ENCODE measurements at places on chromosomes 6 and 20. TPM values are rescaled to one million over a fixed set of nuclear protein-coding genes. Genes with fewer than 3 reads are reported as not detected.

GRCh38 chr6:33314515-33314942 lies 651 bp upstream of the TAPBP start:
- H3K4me1 ChIP-seq = peaks cover 61% of the 10 kb centered on the region
- H3K27me3 ChIP-seq = no peaks in the 10 kb centered on the region
- H3K27ac ChIP-seq = peak overlapping the region; percentile 97
- H3K36me3 ChIP-seq = peaks cover 29% of the 10 kb centered on the region
- DNase-seq = peak; percentile 89
- peak overlapping the region; percentile 65 for H3K4me3 ChIP-seq

GRCh38 chr6:166944666-166945256 lies 11.6 kb downstream of the RNASET2 start:
- no peaks in the 10 kb centered on the region for H3K4me1 ChIP-seq
- no peak overlapping the region for H3K4me3 ChIP-seq
- peaks cover 4% of the 10 kb centered on the region for H3K36me3 ChIP-seq
- DNase-seq = no peak
- no peaks in the 10 kb centered on the region for H3K27me3 ChIP-seq

- no peaks in the 10 kb centered on the region for H3K27me3 ChIP-seq
- no peak overlapping the region for H3K27ac ChIP-seq
- H3K36me3 ChIP-seq = no peaks in the 10 kb centered on the region
- no peak for DNase-seq
Observed at GRCh38 chr6:18823782-18824386, 436.7 kb downstream of the RNF144B start.

GRCh38 chr20:37562695-37563480 lies 35.2 kb upstream of the BLCAP start:
- H3K4me1 ChIP-seq = no peaks in the 10 kb centered on the region
- no peaks in the 10 kb centered on the region for H3K36me3 ChIP-seq
- H3K27me3 ChIP-seq = peaks cover 59% of the 10 kb centered on the region
- no peak for DNase-seq

DNA sequence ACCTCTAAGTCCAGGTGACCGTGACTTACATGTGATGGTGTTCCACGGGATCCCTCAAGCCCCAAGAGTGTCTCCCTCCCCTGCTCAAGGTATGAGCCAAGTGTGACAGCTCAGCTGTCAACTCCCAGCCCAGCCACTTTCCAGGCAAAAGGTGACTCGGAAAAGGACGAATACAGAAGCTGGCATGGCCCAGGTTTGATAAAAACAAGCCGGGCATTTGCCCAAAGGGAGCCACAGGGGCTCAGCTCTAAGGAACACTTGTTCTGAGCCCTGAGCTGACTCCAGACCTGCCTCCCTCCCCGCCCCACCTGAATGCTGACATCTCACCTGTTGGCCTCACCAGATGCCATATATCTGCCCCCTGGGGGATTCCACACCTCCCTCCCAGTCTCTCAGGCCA lies 43.0 kb upstream of the BPIFA2 start:
- no peaks in the 10 kb centered on the region for H3K36me3 ChIP-seq
- no peak for DNase-seq
- no peaks in the 10 kb centered on the region for H3K27me3 ChIP-seq
- H3K4me1 ChIP-seq = no peaks in the 10 kb centered on the region
- H3K4me3 ChIP-seq = no peak overlapping the region
- no peak overlapping the region for H3K27ac ChIP-seq

DNA sequence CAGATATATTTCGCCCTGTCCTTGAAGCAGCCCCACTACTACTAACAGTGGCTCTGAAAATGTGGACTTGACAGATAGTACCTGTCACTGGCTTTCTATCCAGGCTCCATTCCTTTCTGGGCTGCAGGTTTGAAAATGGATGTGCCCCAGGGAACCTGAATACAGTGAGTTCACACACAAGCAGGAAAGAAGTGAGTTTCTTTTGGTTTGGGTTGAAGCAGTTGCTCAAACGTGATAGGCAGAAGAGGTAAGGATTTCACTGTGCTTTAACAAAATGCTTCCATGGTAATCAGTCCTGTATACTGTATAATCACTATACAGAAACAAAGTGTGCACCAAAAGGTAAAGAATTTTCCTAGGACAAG lies 382.9 kb downstream of the PRKN start:
- no peaks in the 10 kb centered on the region for H3K27me3 ChIP-seq
- no peak overlapping the region for H3K27ac ChIP-seq
- no peak overlapping the region for H3K4me3 ChIP-seq

- no peak overlapping the region for H3K4me3 ChIP-seq
- DNase-seq = no peak
- H3K27me3 ChIP-seq = no peaks in the 10 kb centered on the region
- no peaks in the 10 kb centered on the region for H3K4me1 ChIP-seq
- no peak overlapping the region for H3K27ac ChIP-seq
Observed at GRCh38 chr6:160950507-160950906, 41.1 kb upstream of the MAP3K4 start.

DNA sequence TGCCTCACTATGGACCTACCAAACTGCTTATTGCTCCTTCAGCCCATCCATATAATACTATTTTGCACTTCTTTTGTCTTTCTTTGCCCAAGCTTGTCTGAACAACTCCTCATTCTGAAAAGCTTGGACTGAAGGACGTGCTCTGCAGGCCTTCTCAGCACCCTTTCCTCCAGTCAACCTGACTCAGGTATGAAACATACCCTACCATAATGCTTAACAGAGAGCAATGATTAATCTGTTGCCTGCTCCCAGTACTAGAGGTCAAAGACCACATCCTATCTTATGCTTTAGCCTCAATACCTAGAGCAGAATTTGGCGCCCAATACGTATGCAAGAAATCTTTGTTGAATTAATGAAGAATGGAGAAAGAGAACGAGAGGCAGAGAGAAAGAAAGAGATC lies 55.2 kb downstream of the ATXN1 start:
- H3K4me3 ChIP-seq = no peak overlapping the region
- peaks cover 12% of the 10 kb centered on the region for H3K4me1 ChIP-seq
- H3K27ac ChIP-seq = no peak overlapping the region

DNA sequence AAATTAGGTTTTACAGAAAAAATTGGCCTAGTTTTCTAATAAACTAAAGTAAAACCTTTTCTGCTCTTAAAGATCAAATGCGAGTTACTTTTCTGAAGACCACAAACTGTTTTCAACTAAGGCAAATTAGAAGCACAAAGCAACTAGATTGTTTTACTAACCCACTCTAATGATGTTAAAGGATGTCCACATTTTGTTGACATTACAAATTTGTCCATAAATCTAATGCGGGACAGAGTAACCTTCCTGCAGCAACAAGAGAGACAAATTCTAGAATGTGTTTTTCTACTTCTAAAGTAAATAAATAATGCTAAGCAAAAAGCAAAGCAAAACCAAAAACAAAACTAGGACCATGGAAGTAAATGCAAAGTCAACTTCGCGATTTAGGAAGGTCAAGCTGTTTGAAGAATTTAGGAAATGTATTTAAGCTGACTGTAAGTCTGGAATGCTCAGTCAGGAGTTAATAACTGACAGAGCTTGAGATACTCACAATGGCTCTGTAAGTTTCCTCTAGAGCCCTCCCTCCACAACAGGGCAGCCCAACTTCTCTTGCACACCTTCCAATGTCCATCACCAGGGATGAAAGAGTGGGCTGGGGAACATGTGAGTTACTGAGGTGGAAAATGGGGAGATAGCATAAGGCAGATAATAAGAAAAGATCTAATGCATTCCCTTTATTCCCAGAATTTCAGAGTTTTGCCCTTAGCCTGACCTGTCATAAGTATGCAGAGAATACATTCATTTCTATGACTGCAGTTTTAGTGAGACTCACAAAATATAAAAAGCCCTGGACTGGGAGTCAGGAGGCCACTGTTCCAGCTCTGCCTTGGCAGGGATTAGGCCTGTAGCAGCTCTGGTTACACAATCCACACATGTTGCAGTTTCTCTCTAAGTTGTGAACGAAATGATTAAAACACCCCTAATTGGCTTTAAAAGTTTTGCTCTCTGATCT lies 158.8 kb downstream of the FOXA2 start:
- no peaks in the 10 kb centered on the region for H3K27me3 ChIP-seq
- no peaks in the 10 kb centered on the region for H3K4me1 ChIP-seq
- no peak overlapping the region for H3K4me3 ChIP-seq
- no peak overlapping the region for H3K27ac ChIP-seq

DNA sequence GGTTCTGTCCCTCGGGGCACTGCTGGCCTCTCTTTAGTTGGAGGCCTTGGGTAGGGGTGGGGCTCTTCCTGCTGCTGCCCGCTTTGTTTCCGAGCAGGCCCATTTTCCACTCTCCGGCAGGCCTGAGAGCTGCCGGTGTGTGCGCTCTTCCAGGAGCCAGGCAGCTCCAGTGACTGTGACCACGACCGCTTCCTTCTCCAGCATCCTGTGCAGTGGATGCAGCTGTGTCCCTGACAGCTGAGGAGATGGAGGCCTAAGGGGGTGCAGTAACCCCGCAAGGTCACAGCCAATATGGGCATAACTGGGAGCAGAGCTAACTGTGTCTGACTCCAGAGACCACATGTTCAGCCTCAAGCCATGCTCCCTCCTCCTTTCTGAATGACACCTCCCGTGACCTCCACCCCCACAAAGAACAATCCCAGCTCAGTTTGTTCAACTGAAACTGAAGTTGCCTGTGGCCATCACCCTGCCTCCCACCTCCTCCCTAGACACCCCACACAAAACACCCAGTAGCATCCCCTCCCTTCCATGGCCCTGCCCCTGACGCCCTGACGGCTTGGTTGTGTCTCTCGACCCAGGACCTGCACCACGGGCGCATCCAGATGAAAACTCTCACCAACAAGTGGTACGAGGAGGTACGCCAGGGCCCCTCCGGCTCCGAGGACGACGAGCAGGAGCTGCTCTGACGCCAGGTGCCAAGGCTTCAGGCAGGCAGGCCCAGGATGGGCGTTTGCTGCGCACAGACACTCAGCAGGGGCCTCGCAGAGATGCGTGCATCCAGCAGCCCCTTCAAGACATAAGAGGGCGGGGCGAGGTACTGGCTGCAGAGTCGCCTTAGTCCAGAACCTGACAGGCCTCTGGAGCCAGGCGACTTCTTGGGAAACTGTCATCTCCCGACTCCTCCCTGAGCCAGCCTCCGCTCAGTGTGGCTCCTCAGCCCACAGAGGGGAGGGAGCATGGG lies 27.8 kb downstream of the SPATA2 start:
- peaks cover 26% of the 10 kb centered on the region for H3K4me1 ChIP-seq
- peak overlapping the region; percentile 24 for H3K27ac ChIP-seq
- peaks cover 33% of the 10 kb centered on the region for H3K36me3 ChIP-seq
- peak; percentile 63 for DNase-seq

GRCh38 chr20:1568163-1568490 lies 10.6 kb upstream of the SIRPD start:
- H3K27ac ChIP-seq = no peak overlapping the region
- H3K4me3 ChIP-seq = no peak overlapping the region
- DNase-seq = no peak
- no peaks in the 10 kb centered on the region for H3K4me1 ChIP-seq
- H3K36me3 ChIP-seq = no peaks in the 10 kb centered on the region

DNA sequence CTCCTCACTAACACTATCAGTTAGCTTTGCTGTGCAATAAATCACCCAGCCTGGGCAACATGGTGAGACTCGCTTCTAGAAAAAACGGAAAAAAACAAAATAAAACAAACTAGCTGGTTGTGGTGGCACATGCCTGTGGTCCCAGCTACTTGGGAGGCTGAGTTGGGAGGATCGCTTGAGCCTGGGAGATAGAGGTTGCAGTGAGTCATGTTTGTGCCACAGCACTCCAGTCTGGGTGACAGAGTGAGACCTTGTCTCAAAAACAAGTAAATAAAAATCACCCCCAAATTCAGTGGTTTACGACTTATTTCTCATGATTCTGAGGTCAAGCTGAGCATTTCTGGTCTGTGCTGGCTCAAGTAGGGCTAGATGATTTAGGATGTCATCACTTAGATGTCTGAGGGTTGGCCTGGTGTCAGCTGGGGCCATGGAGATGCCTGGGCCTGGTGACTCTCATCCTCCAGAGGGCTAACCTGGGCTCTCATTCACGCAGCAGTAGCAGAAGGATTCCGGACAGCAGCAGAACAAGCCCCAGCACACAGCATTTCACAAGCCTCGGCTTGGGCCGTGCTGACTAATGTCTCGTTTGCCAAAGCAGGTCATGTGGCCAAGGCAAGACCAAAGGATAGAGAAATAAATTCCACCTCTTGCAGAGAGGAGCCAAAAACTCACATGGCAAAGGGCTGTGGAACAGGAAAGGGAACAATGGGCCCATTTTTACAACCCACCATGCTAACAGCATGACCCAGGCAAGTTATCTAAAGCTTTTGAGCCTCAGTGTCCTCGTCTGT lies 32.5 kb downstream of the MGME1 start:
- no peaks in the 10 kb centered on the region for H3K36me3 ChIP-seq
- peaks cover 11% of the 10 kb centered on the region for H3K4me1 ChIP-seq
- H3K4me3 ChIP-seq = no peak overlapping the region
- peak; percentile 93 for DNase-seq
- no peaks in the 10 kb centered on the region for H3K27me3 ChIP-seq

DNA sequence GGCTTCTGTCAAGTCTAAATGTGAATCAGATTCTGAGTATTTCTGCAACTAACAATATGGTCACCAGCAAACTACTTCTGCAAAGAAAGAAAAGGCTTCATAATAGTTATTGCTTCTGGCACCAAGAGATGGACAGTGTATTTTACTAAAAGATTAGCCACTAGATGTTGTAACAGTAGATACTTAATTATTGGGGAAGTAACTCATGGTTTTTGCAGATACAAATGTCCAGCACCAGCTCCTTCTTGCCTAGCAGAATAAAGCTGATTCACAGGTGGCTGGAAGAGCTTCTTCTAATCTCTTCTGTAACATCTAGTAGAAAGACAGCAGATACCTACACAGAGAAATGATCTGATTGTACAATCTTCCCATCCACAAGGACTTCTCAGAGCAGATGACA lies 21.2 kb downstream of the ATXN1 start:
- H3K27ac ChIP-seq = peak overlapping the region; percentile 81
- DNase-seq = no peak
- H3K4me3 ChIP-seq = no peak overlapping the region

DNA sequence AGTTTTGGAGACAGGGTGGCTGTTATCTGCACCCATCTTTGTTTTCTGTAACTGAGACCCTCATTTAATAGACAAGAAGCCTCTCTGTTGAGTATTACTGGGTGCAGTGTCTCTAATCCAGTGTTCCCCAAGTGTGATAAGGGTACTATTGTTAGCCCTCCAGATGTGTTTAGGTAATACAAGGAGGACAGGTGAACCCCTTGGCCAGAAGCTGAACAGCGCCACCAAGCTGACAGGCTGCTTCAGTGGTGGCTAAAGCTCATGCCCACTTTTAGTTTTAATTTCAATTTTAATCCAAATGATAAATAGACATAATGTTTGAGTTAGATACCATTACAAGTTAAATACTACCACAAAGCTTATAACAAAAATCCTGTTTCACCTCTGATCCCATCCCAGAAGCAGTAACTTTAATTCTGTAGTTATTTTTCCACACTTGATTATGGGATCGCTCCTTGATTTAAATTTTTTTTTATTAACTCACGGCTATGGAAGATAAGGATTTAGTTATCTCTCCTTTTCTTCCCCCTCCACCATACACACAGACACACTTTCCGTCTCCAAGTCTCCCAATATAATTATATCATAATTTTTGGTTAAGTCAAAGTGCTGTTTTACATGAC lies 8.4 kb upstream of the STK35 start:
- no peak overlapping the region for H3K27ac ChIP-seq
- H3K4me1 ChIP-seq = no peaks in the 10 kb centered on the region
- no peak for DNase-seq
- no peak overlapping the region for H3K4me3 ChIP-seq

SGK2 gene
- 0.71 TPM for total RNA-seq

SOBP gene
- 38.5 TPM for total RNA-seq

HDGFL1 gene
- total RNA-seq = not detected

COL9A3 gene
- total RNA-seq = 3.5 TPM
